GM13977 (cell line): ENCODE measurements at places on chromosomes 3 and 15.

GRCh38 chr3:16520970-16521881 lies 7.7 kb upstream of the RFTN1 start:
- DNase-seq, result peak; percentile 34

- no peak for DNase-seq
Measured at GRCh38 chr3:44522494-44522933, 32.5 kb upstream of the ZKSCAN7 start.

GRCh38 chr15:32829436-32829835 lies 111.6 kb downstream of the GREM1 start:
- no peak for DNase-seq

- DNase-seq, result no peak
Measured at GRCh38 chr3:149660462-149660861, 2.6 kb upstream of the WWTR1 start.

DNA sequence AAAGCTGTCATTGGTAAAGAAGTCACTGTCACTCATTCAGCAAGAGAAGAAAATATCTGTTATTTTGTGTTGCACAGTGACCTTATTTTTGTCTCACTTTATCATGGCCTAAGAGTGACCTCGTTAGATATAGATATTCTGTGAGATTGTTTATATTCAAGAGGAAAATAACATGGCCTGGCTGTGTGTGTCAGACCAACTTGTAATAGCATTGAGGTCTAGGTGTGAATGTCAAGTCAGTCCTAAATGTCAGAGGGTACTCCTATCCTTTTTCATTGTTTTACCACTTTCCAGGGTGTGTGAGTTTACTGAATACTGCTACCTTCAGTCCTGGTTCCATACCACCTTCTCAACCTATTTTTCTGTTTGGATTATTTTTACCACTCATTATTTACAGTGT lies 18.5 kb upstream of the TM4SF4 start:
- no peak for DNase-seq

DNA sequence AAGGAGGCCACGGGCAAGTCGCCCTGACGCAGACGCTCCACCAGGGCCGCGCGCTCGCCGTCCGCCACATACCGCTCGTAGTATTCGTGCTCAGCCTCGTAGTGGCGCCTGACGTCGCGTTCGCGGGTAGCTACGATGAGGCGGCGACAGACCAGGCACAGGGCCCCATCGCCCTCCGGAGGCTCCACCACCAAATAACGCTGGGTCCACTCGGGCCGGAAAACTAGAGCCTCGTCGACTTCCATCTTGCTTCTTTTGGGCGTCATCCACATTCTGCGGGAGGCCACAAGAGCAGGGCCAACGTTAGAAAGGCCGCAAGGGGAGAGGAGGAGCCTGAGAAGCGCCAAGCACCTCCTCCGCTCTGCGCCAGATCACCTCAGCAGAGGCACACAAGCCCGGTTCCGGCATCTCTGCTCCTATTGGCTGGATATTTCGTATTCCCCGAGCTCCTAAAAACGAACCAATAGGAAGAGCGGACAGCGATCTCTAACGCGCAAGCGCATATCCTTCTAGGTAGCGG lies at the start of gene EPM2AIP1:
TSS of gene EPM2AIP1 (minus strand) at position 326 of the 520 bp plus-strand sequence. CDS start at position 272, 54 bp downstream.
- no peak for DNase-seq

DNA sequence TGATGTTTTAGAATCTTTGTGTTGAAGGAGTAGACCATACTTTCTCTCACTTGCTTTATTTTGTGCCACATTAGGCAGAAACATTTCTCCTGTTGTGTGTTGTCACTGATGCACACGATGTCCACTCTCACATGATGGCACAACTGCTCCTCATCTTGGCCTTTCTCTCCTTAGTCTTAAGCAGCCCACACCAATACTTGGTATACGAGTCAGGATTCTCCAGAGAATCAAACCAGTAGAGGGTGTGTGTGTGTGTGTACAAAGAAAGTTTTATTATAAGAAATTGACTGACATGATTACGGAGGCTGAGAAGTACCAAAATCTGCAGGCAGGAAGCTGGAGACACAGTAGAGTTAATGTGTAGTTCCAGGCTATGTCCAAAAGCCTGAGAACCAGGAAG lies 187.1 kb downstream of the ALCAM start:
- DNase-seq, result no peak

- DNase-seq, result peak; percentile 61
Measured at GRCh38 chr15:67762610-67763368, 62.5 kb upstream of the SKOR1 start.

GRCh38 chr3:42654331-42655201 lies 1.1 kb downstream of the ZBTB47 start:
- peak; percentile 85 for DNase-seq

GRCh38 chr15:51180011-51180410 lies 85.3 kb upstream of the TNFAIP8L3 start:
- DNase-seq, result no peak

DNA sequence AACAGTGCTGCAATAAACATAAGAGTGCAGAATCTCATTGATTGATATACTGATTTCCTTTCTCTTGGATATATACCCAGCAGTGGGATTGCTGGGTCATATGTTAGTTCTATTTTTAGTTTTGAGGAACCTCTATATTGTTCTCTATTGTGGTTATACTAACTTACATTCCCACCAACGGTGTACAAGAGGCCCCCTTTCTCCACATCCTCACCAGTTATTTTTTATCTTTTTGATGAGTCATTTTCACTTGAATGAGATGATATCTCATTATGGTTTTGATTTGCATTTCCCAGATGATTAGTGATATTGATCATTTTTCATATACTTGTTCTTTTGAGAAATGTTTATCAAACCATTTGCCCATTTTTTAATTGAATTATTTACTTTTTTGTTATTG lies 12.4 kb upstream of the IREB2 start:
- no peak for DNase-seq

DNA sequence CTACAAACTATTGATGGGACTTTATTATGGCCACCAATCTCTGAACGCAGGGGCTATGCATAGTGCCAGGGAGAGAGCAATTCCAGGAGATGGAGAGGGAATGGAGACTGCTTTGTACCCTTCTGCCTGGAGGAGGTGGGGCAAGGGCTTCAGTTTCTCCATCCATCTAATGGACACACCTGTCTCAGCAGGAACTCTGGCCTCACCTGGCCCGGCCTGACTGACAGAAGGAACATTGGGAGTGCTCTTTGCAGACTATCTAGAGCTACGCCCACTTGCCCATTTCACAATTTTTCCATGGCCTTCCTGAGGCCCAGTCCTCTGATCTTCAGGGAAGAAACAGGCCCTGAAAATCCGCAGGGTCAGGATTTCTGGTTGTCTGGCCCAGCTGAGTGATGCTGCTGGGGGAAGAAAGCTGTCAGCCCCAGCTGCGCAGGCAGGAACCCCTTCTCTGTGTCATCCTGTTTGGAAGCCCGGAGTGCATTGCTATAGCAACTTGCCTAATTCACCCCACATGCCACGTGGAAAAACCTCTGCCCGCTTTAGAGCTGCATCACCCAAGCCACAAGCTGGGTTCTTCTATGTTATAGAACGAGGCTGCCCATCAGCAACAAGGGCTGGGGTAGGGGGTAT lies 6.4 kb downstream of the ITGA11 start:
- DNase-seq, result no peak

- DNase-seq, result no peak
Measured at GRCh38 chr3:40340541-40341170, 31.1 kb downstream of the EIF1B start.

GRCh38 chr15:83110381-83110780 lies 2.9 kb downstream of the TM6SF1 start:
- no peak for DNase-seq

GRCh38 chr3:14472471-14473351 lies 67.4 kb downstream of the GRIP2 start:
- DNase-seq, result no peak

DNA sequence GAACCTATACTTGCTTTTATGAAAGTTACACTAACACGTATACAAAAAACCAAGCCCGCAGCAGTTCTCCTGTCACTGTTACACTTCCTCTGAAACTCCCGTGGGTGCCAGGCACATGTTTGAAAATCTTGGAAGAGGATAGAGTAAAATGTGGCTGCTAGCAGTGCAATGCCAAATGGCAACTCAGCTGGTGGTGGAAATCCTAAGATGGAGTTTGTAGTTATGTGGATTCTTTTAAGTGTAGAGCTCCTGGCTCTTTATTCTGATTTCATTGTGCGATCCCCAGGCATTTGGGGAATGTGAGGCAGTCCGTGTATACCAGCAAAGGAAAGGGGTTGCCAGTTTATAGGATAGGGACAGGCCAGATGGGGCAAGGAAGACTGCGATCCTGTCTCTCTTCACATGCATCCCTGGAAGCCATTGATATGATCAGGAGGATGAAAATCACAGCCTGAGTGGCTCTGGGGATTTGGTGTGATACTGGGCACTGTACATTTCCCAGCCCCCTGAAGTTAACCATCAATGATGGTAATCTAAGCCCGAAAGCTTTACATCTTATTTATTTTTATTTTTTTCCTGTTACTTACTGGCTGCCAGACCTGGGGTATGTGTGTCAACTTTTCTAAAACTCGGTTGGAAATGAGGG lies 1.1 kb downstream of the STAC start:
- DNase-seq, result no peak

DNA sequence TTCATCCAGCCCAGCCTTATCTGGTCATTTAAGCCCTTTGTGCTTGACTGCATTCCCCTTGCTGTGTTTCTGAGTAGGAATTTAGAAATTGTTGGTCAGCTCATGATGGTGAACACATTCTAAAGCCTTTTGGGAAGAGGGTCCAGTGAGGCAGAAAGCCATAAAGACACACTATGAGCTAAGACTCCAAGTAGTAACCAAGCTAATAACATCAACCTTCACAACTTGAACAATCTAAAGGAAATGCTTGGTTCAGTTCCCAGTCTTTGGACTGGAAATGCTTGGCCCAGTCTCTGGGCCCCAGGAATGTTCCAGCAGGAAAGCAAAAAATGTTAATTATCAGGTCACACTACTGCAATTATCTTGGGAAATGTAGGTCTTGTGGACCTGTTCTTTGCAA lies 7.7 kb downstream of the PLSCR1 start:
- DNase-seq, result no peak

DNA sequence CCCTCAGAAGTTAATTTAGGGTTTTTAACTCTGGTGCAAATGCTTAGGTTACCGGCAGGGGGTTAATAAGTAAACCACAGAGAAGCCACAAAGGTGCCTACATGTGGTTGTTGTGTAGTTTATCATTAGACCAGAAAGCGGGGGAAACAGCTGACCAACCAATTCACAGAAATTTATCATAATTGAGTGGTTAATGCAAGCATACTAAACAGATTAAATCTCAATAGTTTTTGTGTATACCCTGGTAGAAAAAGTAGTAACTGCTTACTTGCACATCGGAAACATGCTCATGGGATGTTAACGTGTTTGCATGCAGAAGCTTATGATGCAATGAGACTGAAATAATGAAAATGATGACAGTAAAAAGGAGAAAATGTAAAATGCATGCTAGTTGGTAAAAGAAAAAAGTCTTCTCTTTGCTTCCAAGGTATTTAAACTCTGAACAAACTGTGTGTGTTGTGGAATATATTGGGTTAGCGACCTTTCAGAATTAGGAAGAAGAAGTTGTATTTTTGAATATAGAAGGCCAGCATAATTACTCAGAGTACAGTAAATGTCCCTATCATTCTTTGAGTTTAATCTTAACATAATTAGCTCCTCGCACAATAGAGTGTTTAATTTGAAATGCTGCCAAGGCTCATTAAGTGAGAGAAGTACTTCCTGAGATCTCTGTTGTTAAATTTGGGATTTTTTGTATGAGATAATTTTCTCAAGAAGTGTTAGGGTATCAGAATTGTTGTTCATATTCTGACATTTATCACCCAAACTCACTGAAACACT lies 316.2 kb downstream of the PTPRG start:
- DNase-seq, result peak; percentile 17

DNA sequence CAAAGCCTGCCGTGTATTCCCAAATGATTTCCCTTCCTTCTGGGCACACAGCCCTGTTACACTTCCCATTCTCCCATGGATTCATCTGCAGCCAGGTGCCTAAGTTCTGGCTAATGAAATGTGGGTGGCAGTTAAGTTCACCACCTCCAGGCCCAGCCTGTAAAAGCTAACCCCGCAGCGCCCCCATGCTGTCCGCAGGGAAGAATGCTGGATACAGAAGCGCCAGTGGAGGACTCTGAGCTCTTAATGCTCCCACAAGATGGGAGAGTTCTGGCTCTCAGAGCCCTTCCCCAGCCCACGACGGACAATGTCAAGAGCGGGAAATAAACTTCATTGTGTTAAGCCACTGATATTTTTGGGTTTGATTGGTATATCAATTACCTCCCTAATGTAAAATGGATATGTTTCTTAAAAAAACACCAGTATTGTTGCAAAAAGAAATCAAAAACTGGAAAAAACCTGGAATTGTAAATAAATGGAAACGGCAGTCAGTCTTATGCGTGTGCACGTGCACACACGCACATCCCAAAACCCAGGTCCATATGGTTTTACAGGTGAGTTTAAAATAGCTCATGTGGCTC lies 37.7 kb upstream of the FGD5 start:
- DNase-seq, result peak; percentile 79

DNA sequence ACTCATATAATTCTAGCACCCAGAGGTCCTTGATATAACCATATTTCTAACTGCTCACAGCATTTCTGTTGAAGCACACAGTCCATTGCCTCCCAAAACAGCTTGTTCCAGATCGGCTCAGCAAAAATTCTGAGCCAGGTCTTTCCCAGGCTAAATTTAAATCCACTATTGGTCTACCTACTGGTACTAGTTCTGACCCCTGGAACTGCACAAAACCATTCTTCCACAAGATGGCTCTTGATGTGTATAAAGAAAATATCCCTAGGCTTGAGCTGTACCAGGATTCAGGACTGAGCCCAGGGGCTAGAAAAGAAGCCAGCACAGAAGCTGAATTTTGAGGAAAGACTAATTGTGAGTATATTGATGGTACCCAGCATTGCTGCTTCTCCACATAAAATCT lies 75.4 kb upstream of the ABHD17C start:
- no peak for DNase-seq

GRCh38 chr3:72601060-72601459 lies 247.2 kb downstream of the SHQ1 start:
- DNase-seq, result no peak

GRCh38 chr3:25469558-25469957 lies 41.5 kb downstream of the RARB start:
- DNase-seq, result no peak

- no peak for DNase-seq
Measured at GRCh38 chr3:73796382-73796781, 171.6 kb upstream of the PDZRN3 start.

- DNase-seq, result no peak
Measured at GRCh38 chr3:74603292-74603691, 11.2 kb downstream of the CNTN3 start.

GRCh38 chr3:173819368-173819767 lies 421.8 kb downstream of the NLGN1 start:
- DNase-seq, result no peak

DNA sequence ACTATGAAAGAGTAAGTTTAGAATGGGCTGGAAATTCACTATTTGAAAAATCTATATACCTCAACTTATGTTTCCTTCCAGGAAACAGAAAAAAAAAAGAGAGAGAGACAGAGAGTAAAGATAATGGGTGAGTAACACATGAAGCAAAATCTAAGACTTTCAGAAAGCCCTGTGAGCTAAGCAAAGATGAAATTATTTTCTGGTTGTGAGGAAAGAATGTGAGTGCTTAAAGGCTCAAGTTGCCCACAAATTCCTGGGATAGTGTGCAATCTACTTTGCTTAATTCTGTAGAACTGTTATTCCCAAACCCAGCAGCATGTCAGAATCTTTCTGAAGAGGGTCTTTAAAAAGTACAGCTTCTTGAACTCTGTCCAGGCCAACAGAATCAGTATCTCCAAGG lies 337.7 kb upstream of the AGTR1 start:
- DNase-seq, result no peak
